AG09309 (cell line): ENCODE measurements at places on chromosomes 12 and 14.

DNA sequence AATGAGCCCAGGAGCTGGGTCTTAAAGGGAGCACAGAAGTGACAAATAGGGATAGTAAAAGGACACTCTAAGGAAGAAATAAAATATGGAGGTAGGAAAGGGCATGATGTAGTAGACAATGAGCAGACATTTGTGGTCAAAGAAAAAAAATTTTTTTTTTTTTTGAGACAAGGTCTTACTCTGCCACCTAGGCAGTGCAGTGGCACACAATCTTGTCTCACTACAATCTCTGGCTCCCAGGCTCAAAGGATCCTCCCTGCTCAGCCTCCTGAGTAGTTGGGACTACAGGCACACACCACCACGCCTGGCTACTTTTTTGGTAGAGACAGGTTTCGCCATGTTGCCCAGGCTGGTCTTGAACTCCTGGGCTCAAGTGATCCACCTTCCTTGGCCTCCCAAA, 8.5 kb downstream of the FKBP3 start:
- DNase-seq: no peak

DNA sequence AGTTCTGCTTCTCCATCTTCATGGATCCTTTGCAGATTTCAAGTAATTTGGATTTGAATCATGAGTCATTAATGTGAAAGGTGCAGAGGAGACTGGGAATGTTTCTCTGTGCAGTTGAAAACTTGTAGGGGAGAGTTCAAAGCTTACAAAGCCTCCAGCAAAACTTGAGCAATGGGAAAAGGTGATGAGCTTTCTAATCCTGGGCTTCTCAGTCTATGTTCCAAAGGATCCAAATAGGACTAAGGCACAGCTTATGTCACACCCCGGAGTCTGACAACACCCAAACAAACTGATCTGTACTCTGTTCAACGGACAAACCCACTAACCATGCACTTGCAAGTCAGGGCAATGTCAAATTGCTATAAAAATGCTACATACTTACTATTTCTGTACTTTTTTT, 134.8 kb downstream of the DUSP6 start:
- DNase-seq: no peak

DNA sequence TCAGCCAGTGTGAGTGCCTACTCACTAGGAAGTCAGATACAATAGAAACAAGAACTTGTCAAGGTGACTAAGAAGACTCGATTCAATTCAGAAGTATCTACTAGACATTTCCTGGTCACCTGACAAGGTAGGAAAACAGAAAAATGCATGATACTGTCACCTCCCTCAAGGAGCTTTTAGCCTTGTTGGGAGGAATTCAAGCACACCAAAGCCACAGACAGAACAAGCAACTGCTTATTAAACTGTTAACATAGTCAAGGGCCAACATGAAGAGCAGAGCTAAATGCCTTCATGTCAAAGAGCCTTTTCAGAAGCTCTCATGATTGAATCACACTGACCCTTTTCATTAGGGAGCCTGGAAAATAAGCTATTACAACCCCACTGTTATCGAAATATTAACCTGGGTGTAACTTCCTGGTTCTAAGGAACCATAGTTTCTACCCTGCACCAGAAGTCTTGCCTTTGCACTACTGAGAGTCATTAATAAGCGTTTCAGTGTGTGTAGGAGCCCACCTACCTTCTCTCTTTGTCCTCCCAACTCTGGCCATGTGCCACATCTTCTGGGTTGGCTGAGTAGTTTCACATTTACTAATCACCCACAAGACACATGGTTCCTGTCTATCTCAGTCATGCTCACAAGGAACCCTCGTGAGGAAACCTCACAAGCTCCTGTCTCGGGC, 31.0 kb upstream of the LGALS3 start:
- DNase-seq: no peak

GRCh38 chr12:2841056-2841650, 6.3 kb upstream of the NRIP2 start:
- DNase-seq: no peak

DNA sequence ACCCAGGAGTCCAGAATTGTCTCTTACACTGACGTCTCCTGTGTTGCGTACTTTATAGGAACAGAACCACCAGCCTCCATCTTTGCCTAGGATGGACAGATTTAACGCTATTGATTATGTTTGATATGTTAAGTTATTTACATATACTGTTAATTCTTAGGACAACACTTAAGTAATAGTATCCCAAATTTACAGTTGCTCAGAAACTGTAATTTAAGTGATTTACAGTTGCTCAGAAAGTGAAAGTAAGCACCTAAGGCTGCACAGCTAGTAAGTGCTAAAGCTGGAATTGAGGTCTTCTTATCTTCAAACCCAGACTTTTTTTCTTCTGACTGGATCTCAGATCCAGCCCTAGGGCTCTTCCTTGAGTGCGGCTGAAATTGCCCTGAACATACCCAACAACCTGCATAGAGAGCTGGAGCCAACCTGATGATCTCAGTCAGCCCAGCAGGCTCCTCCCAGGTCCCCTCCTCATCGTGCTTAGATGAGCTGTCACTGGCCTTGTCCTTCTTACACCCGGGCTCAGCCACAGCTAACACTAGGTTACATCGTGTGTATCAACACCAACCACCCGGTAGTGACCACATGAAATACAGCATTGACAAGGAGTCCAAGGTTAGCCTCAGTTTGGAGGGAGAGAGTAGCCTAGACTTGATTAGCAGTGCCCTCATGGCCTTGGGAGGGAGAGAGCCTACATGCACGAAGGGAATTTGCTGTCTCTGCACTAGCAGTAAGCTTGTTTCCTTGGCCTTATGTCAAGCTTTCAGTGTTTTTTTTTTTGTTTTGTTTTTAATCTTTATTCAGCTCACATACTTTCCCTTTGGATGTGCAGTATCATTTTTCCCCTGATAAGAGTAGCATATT, 111.1 kb upstream of the ARHGAP5 start:
- no peak for DNase-seq

- DNase-seq: no peak
Measured at GRCh38 chr12:108381787-108382436, 42.8 kb upstream of the CMKLR1 start.
